H54 (cell line): ENCODE measurements at places on chromosomes 16 and 17.
A peak's percentile ranks its signal among the peaks of the same experiment; 100 is the strongest.

DNA sequence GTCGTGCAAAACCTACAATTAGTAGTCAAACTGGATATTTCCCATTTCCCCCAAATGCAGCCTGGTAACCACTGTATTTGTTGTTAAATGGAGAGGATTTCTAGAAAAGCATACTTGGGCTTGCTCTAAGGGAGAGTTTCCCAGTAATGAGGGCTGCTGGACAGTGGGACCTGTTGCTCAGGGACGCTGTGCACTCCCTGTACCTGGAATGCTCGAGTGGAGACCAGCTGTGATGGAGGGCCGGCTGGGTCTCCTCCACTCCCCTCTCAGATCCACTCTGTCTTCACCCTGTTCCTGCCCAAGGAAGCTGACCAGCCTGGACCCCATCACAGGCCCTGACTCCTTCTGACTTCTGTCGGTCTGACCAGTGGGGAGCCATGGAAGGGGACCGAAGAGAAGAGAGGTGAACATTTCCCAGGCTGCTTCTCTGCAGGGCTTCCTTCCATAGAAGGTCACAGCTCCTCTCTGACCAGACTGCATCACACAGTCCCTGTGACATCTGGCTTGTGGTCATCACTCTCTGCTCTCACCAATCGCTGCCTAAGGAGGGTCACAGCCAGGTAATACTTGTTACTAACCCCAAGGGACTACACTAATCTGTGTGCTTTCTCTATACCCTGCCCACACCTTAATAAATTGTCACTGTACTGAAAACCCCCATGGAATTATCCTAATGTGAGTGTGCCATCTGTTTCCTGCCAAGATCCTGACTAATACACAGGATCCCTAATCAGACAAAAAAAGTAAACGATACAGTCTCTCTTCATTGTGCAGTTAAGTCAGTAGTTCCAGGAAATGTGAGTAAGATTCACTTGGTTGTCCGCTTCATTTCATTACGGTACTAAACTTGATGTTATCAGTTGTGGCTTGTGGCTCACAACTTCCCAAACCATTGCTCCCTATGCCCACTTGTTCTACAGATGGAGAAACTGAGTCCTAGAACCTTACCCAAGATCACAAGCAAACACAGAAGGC is 102.4 kb downstream of the CCT6B start:
- DNase-seq: no peak

DNA sequence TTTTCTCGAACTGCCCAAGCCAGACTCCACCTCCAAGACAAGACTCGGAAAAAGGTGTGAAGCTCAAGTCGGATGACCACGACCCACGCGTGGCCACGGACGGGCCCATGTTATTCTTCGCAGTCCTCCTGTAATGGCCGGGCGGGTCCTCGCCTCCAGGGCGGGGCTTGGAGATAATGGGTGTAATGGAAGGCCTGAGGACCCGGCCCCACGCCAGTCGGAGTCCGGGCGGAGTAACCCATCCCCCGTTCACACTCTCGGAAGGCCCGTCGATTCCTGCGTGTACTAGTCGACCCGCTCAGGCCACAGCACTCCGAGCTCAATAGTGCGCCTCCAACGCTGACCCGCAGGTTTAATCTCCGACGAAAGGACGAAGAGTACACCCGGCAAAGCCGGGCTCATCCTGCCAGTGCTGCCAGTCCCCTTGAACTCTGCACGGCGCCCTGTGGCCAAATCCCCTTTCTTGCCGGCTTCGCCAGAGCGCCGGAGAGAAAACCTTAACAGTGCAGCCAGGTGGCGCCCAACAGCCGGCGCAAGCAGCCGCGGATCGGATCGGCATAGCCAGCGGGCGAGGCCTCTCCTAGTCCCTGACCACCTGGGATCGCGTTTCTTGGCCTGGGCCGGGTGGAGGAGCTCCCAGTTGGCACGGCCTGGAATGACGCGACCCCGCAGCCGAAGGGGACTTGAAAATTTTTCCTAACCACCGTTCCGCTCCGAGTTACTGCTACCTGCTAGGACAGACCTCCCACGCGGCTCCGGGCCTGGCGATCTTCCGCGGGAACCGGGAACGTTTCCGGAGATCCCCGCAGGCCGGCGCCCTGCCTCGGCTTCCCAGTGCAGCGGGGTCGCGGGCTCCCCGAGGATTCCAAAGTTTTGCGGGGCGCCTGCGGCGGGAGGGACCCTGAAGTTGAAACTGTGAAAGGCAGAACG is 762.0 kb downstream of the KCNJ18 start:
- no peak for DNase-seq

GRCh38 chr17:61299517-61300513 is 99.8 kb upstream of the TBX2 start:
- no peak for DNase-seq

GRCh38 chr17:48990882-48991357 is 6.3 kb upstream of the IGF2BP1 start:
- DNase-seq: no peak

GRCh38 chr16:75181630-75182029 is 25.3 kb downstream of the CTRB2 start:
- no peak for DNase-seq

DNA sequence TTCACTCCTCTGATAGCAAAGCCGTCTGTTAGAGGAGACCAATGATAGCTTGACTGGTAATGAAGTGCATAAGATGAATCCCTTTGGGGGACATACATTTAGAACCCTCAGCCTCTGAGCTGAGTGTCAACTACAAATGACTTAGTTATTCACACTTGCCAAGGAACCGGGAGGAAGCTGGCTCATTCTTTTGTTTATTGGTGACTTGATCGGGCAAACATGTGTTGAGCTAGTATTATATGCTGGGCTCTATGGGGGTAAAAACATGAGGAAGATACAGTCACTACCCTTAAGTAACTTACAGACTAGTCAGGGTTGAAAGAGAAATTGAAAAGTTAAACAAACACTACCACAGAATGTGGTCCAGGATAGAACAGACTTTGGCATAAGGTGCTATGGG is 3.0 kb downstream of the CCL16 start:
- DNase-seq: no peak

GRCh38 chr16:3165111-3165822 is 22.7 kb upstream of the OR1F1 start:
- DNase-seq: no peak

- DNase-seq: no peak
Observed at GRCh38 chr16:10852948-10853347, 24.1 kb upstream of the CIITA start.

- no peak for DNase-seq
Observed at GRCh38 chr16:28923652-28924398, 1.2 kb downstream of the RABEP2 start.

DNA sequence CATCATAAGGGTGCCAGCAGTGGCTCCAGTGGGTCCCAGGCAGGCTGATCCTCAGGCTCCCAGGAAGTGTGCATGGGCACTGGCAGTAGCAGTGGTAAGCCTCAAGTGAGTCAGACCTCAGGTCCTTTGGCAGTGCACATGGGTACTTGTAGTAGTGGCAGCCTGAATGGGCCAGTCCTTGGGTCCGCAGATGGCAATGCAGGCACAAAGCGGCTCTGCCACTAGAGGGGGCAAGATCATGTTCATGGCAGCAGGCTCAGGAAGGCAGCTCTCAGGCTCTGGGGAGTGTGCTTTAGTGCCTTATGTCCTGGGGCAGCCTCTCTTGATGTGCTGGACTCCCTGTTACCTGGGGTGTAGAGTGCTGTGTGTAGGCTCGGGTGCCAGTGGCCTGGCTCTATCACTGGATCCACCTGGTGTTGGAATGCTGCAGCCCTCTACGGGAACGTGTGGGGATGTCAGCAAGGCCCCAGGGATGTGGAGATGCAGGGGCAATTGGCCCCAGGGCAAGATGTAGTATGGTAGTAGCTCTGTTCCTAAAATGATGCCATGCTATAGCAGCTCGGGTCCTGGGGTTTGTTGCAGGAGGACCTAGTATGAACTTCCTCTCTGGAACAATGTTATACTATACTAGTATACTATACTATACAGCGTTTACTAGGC is 11.0 kb downstream of the ACSM3 start:
- peak; percentile 72 for DNase-seq

- peak; percentile 49 for DNase-seq
Observed at GRCh38 chr16:89383095-89384003, 107.0 kb downstream of the ANKRD11 start.

GRCh38 chr17:260031-260791 is 78.8 kb upstream of the DOC2B start:
- no peak for DNase-seq

DNA sequence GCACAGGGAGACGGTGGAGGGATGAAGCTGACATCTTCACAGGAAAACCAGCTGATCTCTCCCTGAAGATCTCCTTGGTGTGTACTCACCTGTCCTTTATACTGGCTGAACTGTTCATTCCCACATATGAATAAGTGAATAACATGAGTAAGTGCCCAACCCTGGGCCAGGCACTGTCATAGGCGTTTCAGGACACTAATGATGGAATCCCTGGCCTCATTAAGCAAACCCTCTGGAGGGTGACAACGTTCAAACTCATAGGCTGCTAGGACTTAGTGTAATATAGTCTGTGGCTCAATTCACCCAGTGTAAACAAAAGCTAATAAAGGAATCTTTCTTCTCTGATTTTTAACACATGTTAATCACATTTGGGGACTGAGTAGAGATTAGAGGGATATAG is 24.5 kb downstream of the GAS7 start:
- DNase-seq: no peak

GRCh38 chr17:37137070-37137610 is 188.4 kb downstream of the AATF start:
- no peak for DNase-seq

GRCh38 chr16:65684230-65684629 is 562.4 kb upstream of the CDH11 start:
- no peak for DNase-seq

GRCh38 chr17:77735566-77736198 is 222.8 kb upstream of the TNRC6C start:
- no peak for DNase-seq

DNA sequence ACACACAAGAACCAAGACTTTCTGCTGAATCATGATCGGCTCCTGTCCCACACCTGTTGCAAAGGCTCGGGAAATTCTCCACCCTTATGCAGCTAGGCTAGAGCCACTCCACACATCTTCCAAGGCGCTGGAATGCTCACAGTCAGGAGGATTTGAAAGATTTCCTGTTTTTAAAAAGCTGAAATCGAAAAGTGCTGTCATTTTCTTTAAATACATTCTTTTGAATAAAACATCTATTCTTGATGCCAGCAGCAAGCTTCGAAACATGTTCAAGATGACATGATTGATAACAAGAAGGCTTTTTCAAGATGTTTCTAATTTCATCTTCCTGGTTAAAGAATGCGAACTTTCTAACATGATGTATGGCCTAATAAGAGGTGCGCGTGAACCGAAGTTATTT is 219.7 kb upstream of the CDH5 start:
- DNase-seq: no peak

DNA sequence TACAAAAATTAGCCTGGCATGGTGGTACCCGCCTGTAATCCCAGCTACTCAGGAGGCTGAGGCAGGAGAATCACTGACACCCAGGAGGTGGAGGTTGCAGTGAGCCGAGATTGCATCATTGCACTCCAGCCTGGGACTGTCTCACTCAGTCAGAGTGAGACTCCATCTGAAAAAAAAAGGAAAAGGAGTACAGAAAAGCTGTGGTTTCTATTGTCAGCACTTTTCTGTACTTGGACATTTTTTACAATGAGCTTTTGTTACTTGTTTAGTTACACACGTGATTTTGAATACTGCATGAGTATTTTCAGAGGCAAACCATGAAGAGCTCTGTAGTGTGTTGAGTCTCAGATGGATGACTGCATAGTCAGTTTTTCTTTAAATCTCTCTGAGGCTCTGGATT is 26.3 kb downstream of the ZC3H18 start:
- DNase-seq: no peak

- DNase-seq: no peak
Observed at GRCh38 chr17:20314834-20315233, 152.5 kb downstream of the LGALS9B start.

GRCh38 chr17:11324846-11325420 is 83.9 kb downstream of the SHISA6 start:
- DNase-seq: no peak

DNA sequence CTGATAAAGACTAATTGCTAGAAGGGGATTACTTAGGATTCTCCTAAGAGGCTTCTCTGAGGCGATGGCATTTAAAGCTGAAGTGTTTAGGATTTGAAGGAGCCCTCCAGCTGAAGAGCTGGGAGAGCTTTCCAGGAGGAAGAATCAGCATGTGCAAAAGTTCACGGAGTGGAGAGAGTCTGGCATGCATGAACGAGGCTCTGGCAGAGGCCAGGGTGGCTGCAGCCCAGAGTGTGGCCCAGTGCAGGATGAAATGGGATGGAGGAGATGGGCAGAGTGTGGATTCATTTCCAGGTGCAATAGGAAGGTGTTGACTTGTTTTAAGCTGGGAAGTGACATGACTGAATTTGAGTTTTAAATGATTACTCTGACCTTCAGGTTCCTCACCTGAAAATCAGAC is 249.0 kb upstream of the CCL2 start:
- no peak for DNase-seq

- DNase-seq: no peak
Observed at GRCh38 chr16:75256059-75256571, 4.7 kb upstream of the BCAR1 start.

DNA sequence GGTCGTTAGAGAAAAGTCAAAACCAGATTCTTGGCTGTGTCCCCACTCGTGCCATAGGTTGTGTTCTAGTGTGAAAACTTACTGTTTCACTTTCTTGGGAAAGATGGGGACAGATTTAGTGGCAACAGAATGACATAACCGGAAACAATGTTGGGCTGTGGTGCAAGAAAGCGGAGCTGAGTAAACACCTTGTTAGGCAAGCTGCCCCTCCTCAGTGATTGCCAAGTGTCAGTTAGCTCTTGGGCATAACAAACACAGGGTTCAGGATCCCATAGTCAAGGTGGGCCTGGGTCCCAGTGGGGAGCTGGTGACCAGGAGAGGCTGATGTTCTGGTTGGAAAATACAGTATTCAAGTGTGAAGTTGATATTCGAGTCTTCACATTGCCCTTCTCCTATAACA is 15.4 kb downstream of the UBN1 start:
- no peak for DNase-seq

GRCh38 chr17:4250887-4251286 is 12.9 kb downstream of the ANKFY1 start:
- no peak for DNase-seq

- DNase-seq: no peak
Observed at GRCh38 chr16:81261049-81261648, 22.7 kb downstream of the BCO1 start.

DNA sequence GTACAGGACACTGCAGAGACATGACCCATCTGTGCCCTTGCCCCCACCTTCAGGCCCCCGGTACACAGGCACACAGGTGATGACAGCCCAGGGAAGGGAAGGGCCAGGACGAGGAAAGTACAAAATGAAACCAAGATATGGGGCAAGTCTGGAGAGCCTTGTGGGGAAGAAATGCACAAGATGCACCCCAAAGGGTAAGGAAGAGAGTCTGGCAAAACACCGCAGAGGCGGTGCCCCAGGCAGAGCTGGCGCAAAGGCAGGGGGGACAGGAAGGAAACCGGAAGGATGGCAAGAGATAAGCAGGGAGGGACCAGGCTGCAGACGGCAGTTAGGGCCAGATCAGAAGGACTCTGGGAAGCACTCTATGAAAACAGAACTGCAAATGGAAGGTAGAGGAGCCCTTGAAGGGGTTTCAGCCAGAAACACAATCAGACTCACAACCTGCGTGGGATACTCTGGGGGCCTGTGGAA is 81.4 kb downstream of the SLC39A11 start:
- DNase-seq: no peak
